ENCODE measurements at places on chromosomes 11 and 22.
A peak's percentile ranks its signal among the peaks of the same experiment; 100 is the strongest.

DNA sequence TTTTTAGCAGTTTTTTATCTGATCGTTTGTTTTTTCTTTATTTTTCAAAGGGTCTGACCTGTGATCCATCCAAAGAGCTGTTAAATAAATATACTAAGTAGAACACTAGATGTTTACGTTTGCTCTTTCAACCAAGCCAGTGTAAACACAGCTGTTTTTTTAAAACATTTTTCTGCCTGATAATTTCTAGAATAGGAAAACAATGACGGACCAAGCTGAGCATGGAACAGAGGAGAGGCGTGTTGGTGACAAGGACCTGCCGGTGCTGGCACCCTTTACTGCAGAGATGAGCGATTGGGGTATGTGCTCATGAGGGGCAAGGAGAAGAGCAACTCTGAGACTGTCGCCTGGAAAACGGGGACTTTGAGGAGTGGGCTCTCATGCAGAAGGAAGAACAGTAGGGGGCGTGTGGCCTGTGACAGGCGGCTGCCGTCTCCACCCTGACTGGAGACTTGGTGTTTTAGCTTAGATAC is 28.6 kb upstream of the PANX2 start:
- DNase-seq, result no peak

DNA sequence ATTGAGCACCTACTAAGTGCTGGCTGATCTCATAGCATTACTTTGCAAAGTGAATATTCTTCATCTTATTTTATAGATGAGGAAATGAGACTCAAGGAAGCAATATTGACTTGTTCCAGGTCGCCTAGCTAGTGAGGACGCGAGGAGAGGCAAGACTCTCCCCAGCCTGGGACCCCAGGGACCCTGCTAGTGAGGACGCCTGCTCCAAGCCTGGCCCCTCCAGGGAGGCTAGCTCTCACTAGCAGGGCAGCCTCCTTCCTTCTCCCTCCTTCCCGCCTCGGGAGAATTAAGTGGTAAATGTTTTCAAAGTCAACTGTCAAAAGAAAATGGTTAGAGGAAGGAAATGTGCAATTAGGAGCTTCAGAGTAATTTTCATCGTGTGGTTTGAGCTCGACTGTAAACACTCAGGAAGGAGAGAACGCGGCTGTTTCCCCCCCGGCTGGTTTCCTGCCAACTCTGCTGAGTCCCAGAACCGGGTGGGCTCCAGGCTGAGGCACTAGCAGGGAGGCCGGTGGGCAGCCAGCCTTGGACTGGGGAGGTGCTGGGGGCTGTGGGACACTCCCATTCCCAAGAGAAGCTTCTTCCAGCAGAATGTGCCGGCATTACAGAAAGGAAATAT is 17.9 kb downstream of the MYEOV start:
- no peak for DNase-seq

DNA sequence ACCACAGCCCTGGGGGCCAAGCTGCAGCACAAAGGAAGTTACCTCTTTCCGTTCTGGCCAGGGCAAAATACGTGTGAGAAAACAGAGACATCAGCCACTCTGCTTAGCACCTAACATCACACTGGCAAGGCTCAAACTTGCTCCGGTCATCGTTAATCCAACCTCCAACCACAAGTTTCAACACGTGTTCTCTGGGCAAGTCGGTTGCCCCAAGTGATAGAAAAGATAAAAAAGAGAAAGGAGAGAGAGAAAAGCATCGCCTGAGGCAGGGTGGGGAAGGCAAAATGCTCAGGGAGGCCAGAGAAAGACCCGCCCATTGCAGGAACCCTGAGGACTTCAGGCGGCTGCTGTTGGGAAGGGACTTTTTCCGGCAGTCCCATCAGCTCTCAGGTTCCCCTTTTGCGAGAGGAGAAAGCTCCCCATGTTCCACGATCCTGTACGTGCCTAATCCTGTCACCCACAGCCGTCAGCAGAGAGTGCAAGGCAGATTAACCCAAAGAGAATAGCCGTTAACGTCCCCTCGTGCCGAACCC is 18.5 kb upstream of the B4GALNT4 start:
- peak; percentile 32 for DNase-seq

GRCh38 chr22:49685116-49685515 is 142.6 kb downstream of the BRD1 start:
- no peak for DNase-seq

DNA sequence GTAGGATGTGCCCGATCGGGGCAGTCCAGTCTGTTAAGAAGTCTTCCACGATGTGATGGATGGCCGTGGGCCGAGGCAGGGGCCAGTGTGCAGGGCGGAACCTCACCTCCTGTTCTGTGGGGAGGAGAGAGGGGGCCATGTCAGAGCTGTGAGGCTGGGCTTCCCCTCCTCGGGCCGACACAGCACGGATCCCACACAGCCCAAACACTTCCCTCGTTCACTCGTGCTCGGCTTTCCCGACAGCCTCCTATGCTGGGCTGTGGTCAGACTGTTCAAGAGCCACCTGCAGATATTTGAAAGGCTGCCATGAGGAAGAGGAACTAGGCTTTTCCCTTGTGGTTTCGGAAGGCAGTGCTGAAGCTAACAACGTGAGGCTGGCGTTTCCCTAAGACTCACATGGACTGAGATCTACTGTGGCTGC is 12.3 kb upstream of the TXN2 start:
- no peak for DNase-seq

GRCh38 chr11:117910525-117910924 is 18.7 kb downstream of the TMPRSS13 start:
- DNase-seq, result no peak

DNA sequence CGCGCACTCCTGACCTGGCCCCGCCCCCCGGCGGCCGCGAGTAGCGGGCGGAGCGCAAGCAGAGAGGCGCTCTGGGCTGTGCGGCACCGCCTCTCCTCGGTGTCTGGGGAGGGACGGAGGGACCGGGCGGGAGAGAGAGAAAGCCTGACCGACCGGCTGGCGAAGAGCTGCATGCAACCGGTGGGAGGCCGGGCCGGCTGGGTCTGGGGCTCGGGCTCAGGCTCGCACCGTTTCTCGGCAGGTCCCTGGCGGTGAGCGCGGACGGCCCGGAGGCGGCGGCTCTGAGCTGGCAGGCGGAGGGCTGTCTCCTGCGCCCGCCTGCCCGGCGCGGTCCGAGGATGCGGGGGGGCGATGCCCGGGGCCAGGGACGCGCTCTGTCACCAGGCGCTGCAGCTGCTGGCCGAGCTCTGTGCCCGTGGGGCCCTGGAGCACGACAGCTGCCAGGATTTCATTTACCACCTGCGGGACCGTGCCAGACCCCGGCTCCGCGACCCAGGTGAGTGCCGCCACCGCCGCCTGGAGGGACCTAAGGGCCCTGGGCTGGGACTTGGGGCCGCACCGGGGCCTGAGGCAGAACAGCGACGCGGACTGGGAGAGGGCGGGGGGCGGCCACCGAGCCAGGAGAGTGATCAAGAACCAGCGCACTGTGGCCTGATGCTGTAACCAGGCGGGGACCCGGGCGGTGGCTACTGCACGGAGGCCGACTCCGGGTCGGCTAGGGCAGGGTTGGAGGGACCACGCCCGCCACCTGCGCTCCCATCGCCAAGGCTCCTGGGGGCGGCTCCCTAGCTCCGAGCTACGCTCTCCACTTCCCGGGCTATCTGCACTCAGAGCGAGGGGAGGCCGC is at the start of gene SYT9:
Gene SYT9, plus strand, starts transcription at position 69 of the 847 bp plus-strand sequence. Its CDS starts 283 bp downstream, at position 352.
- peak; percentile 74 for DNase-seq

DNA sequence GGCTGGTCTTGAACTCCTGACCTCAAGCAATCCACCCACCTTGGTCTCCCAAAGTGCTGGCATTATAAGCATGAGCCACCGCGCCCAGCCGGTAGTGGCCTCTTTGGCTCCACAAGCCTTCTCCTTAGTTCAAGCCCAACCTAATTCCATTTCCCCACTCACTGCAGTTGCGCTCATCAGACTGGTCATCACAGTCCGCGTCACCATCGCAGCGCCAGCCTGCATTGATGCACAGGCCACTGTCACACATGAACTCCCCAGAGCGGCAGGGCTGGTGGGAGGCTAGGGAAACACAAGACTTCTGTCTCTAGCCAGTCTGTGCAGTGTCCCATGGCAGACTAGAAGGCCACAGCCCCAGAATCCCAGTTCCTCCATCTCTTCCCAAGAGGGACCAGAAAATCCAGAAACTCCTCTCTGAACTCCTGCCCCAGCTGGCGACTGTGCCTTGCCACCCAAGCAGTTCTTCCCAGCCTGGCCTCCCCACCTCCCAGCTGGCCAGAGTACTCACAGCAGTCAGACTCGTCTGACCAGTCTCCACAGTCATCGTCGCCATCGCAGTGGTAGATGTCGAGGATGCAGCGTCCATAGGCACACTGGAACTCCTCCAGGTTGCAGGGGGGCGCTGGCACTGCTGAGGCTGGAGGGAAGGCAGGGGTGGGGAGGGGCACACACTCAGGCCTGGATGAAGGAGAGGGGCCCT is 19.8 kb downstream of the LRP4 start:
- DNase-seq, result no peak

Measured in foreskin fibroblast (primary cell).